ENCODE measurements at places on chromosomes 5 and 9.

DNA sequence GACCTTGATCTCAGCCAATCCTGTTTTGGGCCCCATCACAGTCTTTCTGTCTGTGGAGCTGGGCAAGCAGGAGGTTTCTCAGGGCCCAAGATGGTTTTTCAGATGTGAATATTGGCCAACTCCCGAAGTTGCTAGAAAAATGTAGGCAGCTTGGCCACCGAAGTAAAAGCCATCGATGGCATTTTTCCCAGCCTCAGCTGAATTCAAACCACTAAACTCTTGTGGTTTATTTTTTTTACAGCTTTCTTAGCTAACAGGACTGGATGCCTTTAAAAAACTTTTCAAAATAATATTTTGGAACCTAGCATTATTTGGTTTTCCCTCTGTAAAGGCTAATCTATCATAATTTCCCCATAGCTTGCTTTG lies 102.5 kb upstream of the ERCC6L2 start:
- DNase-seq, result no peak

- no peak for DNase-seq
These were observed 7.0 kb upstream of the GDNF start for GRCh38 chr5:37846786-37847310.

GRCh38 chr5:61332358-61332749 lies 296 bp downstream of the ZSWIM6 start:
- peak; percentile 12 for DNase-seq

GRCh38 chr9:18074041-18074440 lies 399.9 kb upstream of the ADAMTSL1 start:
- no peak for DNase-seq

DNA sequence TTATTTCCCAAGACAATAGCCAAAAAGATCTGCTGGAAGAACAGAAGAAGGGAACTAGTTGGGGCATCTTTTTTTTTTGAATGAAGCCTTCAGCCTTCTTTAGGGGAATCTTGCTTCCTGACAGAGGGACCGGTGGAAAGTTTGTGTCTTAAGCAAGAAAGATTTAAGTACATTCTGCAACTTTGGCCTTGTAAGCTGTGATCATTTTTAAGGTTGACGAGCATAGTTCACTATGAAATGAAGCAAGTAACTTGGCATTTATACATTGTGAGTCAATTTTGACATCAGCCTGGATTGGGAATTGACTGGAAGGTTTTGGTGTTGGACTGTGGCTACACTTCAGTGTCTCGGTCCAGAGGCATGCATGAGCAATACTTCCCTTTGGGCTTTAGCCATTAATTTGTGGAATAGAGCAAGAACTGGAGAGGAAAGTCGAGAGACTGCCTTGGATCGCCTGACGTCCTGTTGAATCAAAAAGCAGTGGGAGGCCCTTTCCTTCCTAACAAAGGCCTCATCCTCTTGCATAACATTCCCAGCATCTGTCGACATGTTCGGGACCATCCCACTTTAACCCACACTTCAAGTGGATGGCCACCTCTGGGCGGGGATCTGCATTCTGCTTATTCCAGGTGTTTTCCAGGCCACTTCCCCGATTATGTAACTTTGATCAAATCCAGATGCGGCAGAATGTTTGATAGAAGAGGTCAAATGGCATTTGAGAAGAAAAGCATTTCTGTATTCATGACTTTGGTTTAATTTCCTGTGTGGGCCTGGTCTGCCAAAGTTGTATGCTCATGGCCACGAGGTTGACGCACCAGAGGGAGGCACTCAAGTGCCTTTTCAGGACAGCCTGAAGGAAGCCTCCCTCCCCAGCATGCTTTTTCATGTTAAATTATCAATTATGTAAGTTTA lies 12.5 kb downstream of the ABL1 start:
- no peak for DNase-seq

DNA sequence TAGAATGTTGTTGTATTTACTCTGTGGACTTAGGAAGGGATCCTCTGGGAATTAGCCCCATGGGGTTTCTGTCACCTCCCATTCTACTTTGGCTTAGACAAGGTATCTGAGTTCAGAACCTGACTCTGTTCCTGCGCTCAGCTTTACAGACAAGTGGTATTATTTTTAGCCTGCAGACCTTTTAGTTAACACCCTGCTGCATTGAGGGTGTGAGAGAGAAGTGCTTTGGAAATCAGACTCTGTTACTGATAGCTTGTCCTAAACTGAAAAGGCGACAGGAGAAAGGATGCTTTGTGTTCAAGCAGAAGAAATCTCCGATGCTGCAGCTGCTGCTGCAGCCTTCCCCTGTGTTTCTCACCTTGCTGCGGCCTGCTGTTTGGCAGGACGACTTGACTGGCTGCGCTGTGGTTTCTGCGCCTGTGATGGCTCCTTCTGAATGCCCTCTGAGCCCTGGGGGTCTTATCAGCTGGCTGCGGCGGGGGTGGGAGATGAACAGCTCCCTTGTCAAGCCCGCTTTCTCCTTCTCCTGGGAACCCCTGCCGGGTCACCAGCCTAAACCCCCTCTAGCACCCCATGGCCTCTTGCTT lies 61.9 kb downstream of the PGM5 start:
- DNase-seq, result no peak

DNA sequence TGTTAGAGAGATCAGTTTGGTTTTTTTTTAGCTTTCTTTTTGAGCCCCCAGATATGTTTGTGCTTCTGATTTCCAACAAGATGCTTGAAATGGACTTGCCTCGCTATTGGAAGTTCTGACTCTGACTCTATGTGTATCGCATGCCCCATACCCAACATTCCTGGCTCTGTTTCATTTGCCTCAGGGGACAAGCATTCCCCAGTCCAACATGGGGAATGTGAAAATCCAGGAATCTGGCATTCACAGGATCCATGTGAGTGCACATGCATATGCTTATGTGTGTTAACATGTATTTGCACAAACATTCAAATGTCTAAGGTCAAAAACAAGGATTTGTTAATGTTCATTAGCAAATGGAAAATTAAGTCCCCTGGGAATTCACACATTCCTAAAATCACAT lies 233.9 kb downstream of the TLR4 start:
- no peak for DNase-seq

GRCh38 chr5:77337686-77338085 lies 127.2 kb downstream of the PDE8B start:
- no peak for DNase-seq

- DNase-seq, result no peak
These were observed 16.6 kb downstream of the PTGR1 start for GRCh38 chr9:111582888-111583287.

DNA sequence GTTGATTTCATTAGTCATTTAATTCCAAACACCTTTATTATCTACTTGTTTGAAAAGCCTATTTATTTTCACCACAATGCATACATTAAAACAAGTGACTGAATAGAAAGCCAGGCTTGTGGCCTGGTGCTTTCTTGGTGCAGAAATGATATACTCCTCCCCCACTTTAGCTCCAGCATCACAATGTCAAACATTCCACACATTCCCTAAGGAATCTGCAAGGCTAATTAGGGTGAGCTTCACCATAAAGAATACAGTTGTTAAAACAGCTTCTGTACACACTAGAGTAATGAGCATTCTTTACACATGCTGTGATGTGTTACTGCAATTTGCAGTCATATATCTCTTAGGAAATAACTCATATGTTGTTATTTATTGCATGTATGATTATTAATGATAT lies 705.7 kb downstream of the CETN3 start:
- DNase-seq, result no peak

DNA sequence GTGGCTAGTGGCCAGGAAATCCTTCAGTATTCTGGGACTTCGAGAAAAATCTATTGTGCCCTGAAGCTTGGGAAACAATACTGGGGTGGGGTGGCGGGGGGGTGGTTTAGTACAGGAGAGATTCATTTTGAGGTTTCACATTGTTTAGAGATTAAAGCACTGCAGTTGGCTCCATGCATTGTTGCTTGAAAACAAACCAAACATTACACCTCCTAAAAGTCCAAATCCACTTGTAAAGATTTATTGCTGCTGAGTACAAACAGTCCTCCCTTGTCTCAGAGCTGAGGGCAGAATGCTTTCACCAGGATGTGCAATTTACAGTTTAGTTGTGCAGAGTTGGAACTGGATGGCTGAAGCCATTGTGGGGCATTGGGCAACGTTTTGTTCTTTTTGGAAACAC lies 49.4 kb downstream of the GGTA1 start:
- no peak for DNase-seq

GRCh38 chr5:176508603-176509002 lies 28.6 kb downstream of the RNF44 start:
- DNase-seq, result no peak

- no peak for DNase-seq
These were observed 183.2 kb downstream of the FRMD3 start for GRCh38 chr9:83355024-83355444.

DNA sequence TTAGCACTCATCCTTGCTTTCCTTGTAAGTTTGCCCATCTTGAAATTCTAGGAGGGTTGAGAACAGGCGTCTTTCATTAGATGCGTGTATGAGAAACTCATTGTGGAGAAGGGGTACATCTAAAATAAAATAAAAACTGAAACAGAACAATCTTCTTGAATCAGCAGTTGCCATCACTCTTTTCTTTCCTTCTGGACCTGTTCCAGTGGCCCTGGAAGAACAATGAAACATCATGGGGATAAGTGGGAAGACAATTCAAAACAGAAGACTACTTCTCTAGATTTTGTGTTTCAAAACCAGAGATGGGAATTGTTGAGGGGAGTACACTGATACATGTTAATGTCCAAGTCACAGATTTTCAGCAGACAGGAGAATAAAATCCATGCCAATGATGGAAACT lies 59.9 kb downstream of the SLC1A3 start:
- DNase-seq, result no peak

- DNase-seq, result no peak
These were observed 66.0 kb upstream of the RNF130 start for GRCh38 chr5:180137401-180138213.

- no peak for DNase-seq
These were observed 6.6 kb downstream of the COL15A1 start for GRCh38 chr9:98950262-98950661.

GRCh38 chr5:165459232-165459631 lies 1953.8 kb downstream of the MAT2B start:
- no peak for DNase-seq

DNA sequence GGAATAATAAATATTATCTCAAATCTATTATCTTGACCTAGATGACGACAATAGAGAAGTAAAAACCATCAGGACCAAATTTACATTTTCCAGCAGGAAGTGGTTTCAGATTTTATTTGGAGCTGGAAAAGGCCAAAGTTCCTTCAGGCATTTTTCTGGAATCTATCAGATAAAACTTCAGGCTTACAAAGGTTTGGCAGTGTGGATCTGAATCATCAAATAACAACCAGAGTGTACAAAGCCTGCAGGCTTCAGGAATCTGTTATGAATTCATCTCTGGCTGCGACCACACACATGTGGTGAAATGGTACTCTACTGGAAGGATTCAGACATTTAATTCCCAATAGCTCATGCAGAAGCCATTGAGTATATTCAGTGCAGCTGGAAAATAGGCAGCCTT lies 726.4 kb upstream of the GRAMD2B start:
- DNase-seq, result no peak

- DNase-seq, result no peak
These were observed 31.8 kb downstream of the FABP6 start for GRCh38 chr5:160260881-160261815.

- no peak for DNase-seq
These were observed 782 bp downstream of the BICD2 start for GRCh38 chr9:92763721-92764380.

DNA sequence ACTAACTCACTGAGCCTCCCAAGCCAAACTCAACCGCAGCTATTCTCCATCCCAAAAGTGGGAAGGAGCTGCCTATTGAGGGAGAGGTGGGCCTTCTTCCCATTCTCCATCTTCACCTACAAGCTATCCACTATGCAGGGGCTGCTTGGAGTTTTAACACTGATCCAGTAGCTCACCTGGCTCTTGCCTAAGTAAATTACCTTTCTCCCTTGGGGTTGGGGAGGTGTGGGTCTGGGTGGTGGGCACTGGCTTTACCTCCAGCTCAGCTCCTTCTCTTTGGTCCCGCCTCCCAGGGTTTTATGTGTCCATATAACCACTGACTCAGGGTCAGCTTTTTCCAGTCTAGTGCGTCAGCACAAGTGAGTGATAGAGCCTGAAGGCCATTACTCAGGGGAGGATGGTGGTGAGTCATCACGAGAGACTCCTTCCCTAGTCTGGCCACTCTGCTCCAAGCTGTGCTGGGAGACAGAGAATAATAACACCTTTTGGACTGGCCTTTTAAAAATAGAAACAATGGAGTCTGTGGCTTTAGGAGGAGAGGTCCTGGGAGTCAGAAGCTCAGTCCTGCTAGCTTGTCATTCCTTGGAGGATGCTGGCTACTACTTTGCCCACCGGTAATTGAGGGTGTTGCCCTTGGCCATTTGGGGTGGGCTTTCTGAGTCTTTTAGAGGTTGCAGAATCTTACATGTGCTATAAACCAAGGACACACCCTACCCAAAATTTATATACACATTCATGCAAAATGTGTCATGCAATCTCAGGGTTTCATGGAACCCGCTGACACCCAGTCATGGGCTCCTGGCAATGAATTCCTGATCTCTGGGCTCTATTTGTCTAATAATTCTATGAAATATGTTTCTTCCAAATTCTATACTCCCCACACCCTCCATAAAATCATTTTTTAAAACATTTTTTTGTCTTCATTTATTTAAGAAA lies 35.6 kb upstream of the ATP6V1G1 start:
- DNase-seq, result no peak

- DNase-seq, result peak; percentile 46
These were observed 48.7 kb downstream of the FBXW11 start for GRCh38 chr5:171957591-171958251.

GRCh38 chr5:3904584-3904983 lies 309.0 kb downstream of the IRX1 start:
- DNase-seq, result no peak

DNA sequence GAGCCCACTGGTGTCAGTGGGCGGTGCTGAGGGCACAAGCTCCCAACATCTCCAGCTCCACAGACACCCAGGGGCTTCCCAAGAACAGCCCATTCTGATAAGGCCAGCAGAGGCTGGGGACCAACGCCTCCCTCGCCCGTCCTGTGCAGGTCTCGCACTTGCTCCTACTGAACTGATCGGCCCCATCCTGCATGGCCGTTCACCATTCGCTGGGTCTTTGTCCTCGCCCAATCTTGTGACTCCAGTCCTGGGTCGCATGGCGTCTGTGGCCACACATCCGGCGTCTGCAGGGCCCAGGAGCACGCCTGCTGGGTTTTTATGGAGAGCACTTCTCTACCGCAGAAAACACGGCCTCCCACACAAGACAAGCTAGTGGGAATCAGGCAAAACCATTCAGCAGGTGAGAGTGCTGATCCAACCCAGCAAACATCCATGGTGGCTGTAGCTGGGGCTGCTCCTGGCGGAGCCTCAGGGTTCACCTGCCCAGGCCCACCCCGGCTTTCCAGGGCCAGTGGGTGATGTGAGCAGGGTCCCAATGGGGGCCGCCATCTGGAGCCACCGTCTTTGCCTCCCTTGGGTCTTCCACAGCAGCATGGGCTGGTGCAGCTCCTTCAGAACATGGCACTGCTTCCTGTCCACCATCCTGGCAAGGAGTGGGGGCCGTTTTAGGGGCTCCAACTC lies 7.4 kb downstream of the LRRC14B start:
- DNase-seq, result no peak

GRCh38 chr5:93721511-93721910 lies 19.9 kb downstream of the POU5F2 start:
- no peak for DNase-seq

GRCh38 chr5:114419959-114420358 lies 58.1 kb downstream of the KCNN2 start:
- no peak for DNase-seq
